ENCODE measurements at places on chromosomes 1 and 21.

DNA sequence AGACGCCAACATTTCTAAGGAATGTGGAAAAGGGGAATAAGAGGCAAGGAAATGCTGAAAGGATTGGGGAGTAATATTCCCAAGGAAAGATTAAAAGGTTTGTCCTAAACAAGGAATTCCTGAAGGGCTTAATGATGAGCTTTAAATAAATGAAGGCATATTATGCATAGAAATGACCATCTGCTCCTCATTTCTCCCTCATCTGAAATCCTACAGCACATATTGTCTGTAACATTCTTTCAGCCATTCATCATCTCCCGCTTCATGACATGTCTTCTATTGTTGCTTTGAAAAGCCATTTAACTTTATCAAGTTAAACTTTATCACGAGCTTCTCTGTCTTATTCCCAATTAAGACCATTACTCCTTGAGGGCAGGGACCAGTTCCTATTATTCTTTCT, 608.7 kb upstream of the PLXNA2 start:
- no peak for DNase-seq

- peak; percentile 49 for DNase-seq
Measured at GRCh38 chr1:62687421-62687902, 724 bp downstream of the DOCK7 start.

DNA sequence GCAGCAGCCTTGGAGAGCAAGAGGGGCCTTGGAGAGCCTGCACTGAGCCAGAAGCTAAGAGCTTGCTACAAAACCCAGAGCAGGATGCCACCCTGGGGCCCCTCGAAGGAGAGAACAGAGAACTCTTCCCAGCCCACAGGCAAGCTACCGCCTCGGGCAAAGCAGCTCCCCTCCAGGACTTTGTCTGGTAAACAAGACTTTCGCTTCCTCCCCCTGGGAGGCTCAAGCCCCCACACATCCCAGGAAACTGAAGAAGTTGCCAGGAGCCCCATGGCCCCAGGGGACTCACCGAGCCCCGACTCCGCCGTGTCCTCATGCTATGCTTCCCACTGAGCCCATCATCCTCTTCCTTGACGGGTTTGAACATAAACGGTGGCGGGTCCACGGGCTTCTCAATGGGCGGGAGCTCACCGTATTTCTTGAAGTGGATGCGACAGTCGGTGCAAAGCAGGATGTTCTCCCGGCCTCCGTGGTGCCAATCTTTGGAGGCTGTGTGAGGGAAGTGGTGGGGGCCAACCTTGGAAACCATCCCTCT, 45.9 kb downstream of the SLC45A1 start:
- no peak for DNase-seq

DNA sequence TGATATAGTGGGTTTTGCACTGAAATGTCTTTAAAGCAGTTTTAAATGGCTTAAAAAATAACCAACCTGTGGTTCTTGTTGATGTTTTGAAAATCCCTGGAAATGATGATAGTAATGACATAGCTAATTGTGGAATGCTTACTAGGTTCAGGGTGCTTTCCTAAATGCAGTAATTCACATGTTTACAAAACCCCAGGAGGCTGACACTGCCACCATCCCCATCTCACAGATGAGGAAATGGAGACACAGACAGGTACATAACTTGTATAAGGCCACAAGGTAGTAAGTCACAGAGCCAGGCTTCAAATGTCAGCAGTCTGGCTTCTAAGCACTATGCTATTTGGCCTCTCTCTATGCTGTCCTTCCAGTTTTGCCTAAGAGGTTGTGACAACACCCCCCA, 40.6 kb downstream of the C8B start:
- DNase-seq = no peak

DNA sequence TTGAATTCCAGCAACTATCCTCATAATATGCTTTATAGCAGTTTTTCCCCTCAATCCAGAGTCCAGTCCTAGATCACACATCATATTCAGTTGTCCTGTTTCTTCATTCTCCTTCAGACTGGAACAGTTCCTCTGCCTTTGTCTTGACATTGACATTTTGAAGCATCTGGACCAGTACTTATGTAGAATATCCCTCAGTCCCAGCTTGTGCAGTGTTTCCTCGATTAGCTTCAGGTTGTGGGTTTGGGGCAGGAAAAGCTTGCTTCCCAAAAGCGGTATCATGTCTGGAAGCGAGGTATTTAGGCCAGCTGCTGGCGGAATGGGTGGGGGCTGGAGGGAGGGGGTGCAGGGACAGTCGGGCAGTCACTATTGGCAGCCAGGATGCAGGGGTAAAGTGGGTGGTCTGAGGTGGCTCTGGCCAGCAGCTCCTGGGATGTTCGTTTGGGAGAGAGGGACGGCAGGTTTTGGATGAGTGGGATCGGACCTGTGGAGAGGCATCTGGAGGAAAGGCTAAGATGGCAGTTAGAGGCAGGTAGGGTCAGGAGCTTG, 6.5 kb downstream of the THEMIS2 start:
- DNase-seq = no peak

GRCh38 chr21:38307771-38308531, 51.2 kb downstream of the KCNJ15 start:
- DNase-seq = peak; percentile 70

GRCh38 chr1:180157576-180158057, 2.9 kb downstream of the QSOX1 start:
- DNase-seq = no peak

DNA sequence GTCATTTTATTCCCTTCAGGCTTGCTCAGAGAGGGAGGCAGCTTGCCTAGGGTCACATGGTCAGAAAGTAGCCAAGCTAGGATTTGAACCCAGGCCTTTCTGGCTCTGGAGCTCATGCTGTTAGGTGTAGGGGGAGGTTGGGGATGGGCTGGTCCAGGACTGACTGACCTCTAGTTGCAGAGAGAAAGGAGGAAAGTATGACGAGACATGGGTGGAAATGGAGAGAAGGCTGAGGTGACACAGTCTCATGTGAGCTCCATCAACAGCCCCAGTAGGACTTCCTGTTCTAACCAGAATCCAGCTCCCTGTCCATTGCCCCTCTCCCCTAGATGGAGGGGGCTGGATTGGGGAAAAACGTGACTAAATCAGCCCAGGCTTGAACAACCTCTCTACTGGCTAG, 15.5 kb upstream of the SYNC start:
- DNase-seq = no peak

GRCh38 chr1:3529099-3529729, 74.7 kb downstream of the ARHGEF16 start:
- DNase-seq = no peak

Data from Caki2 (cell line).